ENCODE measurements at places on chromosomes 4 and X.

DNA sequence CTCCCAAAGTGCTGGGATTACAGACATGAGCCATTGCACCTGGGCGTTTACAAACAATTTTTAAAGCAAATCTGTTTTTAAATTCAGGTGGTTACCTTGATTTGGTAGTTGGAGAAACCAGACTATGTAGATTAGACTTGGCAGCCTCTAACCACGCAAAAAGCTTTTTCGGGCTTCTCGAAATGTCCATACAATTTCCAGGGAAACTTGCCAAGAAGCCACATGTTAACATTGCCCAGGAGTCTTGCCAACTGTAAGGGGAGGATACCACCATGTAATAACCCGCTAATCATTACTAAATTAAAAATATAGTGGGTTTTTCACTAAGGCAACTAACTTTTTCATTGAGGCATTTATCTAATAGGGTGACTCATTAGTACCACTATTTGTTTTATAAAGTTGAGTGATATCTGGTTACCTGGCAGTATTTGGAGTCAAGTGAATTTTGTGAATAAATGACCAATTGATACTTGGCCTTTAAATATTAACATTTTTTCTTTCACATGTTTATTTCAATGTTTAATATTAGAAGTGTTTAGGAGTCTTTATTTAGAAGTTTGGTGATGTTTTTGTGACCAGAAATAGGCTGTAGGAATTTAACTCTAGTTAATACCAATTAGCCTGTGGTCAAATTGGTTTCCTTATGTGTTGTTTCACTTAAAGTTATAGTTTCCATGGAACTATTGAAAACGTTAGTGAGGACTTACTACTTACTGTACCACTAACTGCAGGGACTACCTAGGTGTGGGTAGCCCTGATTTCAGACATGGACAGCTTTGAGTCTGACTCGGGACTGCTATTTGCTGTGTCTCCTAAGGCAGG is 61.3 kb downstream of the CLDN34 start:
- no peak for DNase-seq

- no peak for DNase-seq
Observed at GRCh38 chr4:152485726-152486276, 50.1 kb downstream of the FBXW7 start.

DNA sequence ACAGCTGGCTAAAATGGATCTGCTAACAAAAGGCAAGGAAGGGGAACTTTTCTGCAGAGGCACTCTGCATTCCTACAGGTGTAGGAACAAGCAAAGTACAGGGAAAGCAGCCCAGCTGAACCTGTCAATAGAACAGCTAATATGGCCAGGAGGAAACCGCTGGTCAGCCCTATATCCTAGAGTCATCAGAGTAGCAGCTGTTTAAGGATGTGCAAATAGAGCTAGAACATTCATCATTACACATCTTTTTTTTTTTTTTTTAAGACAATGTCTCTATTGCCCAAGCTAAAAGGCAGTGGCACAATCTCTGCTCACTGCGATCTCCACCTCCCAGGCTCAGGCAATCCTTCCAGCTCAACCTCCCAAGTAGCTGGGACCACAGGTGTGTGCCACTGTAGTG is 163.0 kb downstream of the BTC start:
- no peak for DNase-seq

GRCh38 chr4:83890816-83891215 is 354.9 kb downstream of the GPAT3 start:
- no peak for DNase-seq

DNA sequence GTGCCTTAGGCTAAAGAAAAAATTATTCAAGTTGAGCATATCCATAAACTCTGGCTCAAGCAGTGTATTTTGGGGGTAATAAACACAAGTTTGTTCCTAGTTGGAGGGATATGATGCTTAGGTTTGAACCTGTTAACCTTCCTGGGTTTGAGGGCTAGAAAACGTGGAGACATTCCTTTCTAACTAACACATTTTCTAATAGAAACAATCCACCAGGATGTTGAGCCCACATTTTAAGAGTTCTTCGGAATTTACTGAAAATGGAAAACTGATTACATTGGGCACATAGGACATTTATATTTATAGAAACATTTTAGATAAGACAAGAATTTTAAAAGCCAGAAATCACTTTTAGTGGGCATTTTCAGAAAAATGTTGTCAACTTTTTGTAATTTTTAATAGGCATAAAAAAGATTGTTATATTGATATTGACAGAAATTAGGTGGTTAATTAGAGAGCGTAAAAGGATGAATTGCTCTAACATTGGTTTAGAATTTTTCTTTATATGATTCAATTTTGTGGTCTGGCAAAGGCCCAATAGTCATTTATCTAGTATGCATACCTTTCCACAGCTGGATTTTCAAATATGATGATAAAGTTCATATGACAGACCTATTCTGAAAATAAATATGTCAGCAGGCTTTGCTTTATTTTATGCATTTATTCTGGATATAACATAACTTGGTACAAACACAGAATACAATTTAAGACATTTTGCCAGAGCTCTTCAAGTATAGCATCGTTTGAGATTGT is 49.2 kb downstream of the CEP44 start:
- DNase-seq: no peak

DNA sequence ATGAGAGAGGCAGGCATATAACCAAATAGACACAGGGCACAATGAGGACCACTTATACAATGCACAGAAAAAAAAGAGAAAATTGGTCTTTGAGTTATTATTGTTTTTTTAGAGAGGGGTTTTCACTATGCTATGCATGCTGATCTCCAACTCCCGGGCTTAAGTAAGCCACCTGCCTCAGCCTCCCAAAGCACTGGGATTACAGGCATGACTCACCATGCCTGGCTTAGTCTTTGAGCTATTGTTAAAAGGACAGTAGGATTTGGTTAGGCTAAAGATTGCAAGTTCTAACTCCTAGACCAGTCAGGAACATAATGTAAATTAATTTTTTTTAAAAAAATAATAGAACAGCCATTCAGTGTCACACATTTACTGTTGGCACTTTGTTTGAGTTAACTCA is 340.1 kb downstream of the GPAT3 start:
- no peak for DNase-seq

- no peak for DNase-seq
Observed at GRCh38 chrX:107117993-107118321, 665 bp downstream of the RBM41 start.

GRCh38 chr4:105944540-105944939 is 49.3 kb downstream of the NPNT start:
- DNase-seq: no peak

GRCh38 chr4:185773419-185773818 is 38.6 kb downstream of the SORBS2 start:
- DNase-seq: no peak

All from stimulated activated CD8-positive, alpha-beta memory T cell treated with anti-CD3 and anti-CD28 coated beads, Interleukin-7, amount 100 ng/mL, for 48 hours (primary cell).